D721Med (cell line): ENCODE measurements at places on chromosomes 4 and X.

- no peak for DNase-seq
These were observed 9.1 kb downstream of the LAMTOR3 start for GRCh38 chr4:99885063-99885664.

DNA sequence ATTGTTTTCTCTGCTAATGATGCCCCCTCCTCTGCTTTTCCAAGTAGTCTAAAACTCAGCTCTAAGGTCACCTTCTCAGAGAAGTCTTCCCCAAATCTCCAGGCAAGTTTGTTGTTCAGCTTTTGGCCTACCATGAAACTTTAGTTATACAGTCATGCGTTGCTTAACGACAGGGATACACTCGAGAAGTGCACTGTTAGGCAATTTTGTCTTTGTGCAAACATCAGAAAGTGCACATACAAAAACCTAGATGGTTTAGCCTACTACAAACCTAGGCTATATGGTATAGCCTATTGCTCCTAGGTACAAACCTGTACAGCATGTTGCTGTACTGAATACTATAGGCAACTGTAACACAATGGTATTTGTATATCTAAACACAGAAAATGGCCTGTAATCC lies 91.9 kb downstream of the WDFY3 start:
- no peak for DNase-seq

- peak; percentile 77 for DNase-seq
These were observed at the start of gene CPLX1 for GRCh38 chr4:825971-826330. CPLX1 (minus strand) TSS chr4:826129; CDS start chr4:824522, 1,607 bp downstream.

DNA sequence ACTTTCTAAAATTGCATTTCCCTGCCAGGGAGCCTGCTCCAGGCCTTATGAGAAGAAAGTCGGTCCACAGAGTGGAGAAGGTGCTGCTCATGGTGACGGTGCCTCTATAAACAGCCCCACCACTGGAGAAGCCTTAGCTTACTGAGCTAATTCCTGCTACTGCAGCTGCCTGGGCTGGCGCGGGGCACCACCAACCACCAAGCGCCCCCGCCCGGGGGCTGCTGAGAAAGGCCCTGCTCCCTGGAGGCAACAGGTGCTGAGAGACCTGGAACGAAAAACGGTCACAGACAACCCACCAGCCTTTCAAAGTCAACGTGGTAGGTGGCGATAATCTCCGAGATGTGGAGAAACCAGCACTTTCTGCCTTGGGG lies 2.9 kb downstream of the HCFC1 start:
- DNase-seq: no peak

GRCh38 chr4:156672492-156673305 lies 298.9 kb downstream of the PDGFC start:
- no peak for DNase-seq

- no peak for DNase-seq
These were observed 50.9 kb downstream of the MFAP3L start for GRCh38 chr4:169975131-169975837.

DNA sequence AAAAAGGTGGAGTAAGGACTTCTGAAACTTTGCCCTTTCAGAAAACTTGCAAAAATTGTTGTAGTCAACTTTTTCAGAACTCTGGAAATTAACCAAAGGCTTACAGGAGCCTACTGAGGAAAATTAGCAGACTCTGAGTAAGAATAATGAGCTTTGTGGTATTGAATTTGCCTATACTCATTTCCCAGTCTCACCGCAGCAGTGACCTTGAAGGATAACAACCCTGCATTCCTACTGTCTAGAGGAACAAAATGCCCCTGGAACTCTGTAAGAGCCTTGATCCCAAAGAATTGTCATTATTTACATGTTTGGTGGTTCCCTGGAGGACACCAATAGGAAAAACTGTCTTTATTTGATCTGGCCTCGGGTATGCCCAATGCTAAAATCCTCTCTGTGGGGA lies 57.9 kb downstream of the MND1 start:
- no peak for DNase-seq

- DNase-seq: no peak
These were observed 159.0 kb downstream of the DCLK2 start for GRCh38 chr4:150237110-150237872.

GRCh38 chrX:145213504-145213903 lies 33.8 kb upstream of the SPANXN1 start:
- no peak for DNase-seq

DNA sequence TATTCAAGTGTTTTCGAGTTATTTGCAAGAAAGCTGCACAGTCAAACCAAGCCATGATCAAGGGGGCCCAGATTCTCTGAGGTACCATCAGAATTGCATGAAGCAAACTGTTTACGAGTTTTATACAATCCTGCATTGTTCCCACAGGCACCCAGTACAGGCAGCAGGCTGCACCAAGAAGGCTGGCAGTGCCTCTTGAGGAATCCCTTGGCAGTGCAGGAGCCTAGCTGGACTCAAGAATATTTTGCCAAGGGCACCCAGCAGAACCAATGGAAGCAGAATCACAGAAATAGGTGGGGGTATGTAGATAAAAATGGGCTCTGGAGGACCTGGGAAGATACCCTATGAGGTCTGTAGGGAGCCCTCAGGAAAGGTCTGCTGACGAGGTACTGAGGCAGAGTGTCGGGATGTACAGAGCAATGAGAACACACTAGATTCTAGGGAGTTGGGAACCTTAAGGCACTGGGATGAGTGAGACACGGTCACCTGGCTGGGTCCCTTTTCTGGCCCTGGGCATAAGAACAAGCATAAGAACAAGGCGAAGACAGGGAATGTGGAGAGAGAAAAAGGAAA lies 2.5 kb upstream of the PLP1 start:
- no peak for DNase-seq

GRCh38 chr4:147528054-147528453 lies 47.2 kb downstream of the EDNRA start:
- DNase-seq: no peak

DNA sequence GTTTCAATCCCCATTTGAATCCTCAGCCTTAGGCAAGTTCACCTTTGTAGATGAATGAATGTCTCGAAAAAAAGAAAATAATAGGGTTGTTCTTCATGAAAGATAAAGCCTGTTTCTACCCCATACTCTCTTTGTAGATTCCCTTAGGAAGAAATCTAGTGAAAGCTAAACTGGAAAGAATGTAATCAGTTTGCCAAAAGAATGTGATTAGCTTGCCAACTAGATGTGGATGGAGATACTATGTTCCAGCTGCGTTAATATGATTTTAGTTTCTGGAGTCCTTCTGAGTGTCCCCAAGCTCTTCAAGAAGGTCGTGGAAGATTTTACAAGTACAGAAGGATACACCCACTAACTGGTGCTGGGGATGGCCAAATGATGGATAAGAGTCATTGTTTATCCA lies 162.3 kb upstream of the EDNRA start:
- DNase-seq: no peak

- no peak for DNase-seq
These were observed 47.7 kb downstream of the RWDD4 start for GRCh38 chr4:183611210-183611830.

DNA sequence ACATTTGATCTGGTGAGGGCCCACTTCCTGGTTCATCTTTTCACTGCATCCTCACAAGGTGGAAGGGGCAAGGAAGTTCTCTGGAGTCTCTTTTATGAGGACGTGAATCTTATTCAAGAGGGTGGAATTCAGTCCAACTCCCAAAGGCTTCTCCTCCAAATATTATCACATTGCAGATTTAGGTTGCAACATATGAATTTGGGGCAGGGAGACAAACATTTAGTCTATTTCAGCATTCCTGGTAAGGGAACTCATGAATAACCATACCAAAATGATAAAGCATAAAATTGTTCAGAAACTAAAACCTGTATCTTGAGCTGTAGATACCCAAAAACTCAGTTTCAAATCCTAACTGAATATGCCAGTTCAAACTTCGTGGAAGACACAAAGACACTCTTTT lies 246.8 kb downstream of the QDPR start:
- DNase-seq: no peak

DNA sequence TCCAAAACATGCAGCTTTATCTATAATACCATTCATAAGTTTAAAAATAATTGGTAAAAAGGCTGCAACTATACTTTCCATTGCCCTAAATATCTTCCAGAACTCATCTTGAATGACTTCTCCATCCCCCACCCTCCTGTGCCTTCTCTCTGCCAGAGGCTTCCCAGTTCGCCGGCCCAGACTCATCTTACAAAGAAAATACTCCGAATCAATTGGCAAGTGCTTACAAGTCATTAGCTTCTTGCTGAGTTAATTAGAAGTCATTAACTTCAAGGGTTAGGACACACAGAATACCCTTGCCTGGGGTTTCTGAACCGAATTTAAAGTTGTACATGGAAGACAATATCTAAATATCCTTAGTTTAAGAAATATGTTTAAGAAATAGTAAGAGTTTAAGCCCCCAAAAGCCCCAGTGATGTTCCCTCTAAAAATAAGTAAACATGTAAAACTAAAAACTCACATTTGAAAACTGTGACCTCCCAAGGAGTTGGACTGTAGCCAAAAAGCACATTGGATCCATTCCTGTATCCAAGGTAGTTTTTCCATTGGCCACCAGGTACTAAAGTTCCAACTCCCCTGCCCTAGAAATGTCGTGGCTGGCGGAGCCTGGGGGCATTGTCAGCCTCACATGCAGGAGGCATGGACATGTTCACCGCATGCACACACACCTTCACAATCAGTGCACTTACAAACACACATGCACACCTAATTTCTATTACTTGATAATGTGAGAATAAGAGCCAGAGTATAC lies 535.2 kb upstream of the FAT1 start:
- no peak for DNase-seq

DNA sequence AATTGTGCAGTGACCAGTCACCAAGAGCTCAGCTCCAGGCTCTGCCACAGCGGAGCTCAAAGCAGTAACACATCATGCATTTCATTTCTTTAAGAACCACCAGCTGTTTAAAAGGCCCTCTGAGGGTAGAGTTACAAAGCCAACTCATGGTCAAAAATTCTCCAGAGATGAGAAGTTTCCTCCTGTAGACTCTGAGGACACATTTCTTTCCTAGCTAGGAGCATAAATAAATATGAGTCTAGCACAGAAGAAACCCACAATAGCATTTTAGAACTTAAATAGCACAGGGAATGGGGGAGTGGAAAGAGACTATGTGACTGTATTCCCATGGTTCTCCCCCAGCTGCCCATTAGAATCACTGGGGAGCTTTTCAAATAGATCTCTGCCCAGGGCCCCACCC lies 6.5 kb upstream of the CRMP1 start:
- DNase-seq: no peak

- no peak for DNase-seq
These were observed 317.1 kb upstream of the GALNT7 start for GRCh38 chr4:172851534-172851933.

DNA sequence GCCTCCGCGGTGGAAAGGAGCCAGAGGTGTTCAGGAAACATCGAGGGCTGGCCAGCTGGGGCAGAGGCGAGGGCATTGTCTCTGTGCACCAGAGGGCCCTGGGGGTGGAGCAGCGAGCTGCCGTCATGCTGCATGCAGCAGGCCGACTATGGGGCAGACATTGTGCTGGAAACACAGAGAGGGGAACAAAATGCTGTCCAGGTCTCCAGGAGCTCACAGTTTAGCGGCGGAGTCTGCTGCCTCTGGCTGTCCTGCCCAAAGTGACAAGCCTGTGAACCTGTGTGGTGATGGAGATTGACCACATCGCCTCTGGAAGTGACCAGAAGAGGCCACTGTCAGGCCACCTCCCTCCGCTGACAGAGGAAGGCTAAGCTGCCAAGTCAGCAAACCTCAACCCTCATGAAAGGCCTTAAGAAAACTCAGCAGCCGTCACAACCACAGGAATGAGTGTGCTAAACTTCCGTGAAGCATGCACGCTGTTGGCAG lies 20.1 kb upstream of the SASH3 start:
- DNase-seq: no peak

DNA sequence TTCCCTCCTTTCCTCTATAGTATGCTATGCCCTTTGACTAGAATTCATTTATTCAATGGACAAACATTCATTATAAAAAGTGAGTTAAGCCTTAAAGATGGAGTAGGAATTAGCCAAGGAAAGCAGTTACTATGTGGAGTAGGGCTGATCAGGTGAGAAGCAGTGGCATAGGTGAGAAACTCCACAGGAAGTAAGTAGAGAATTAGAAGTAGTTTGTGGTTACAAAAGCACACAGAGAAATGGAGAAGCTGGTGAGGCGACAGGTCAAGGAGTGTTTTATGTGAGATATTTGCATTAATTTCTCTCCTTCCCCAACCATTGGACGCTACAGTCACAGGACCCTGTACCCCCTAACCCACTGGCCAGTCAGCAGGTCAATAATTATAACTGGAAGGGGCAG lies 30.6 kb downstream of the SETD7 start:
- no peak for DNase-seq
